Activated T-cell treated with anti-CD3 and anti-CD28 coated beads, Interleukin-2, amount 50 U/mL, for 1 hour (primary cell): ENCODE measurements at places on chromosomes 13 and 19.

- no peak for DNase-seq
Observed at GRCh38 chr13:105395041-105395440, 1140.4 kb downstream of the EFNB2 start.

GRCh38 chr13:100382785-100383184, 205.8 kb downstream of the GGACT start:
- DNase-seq: no peak

DNA sequence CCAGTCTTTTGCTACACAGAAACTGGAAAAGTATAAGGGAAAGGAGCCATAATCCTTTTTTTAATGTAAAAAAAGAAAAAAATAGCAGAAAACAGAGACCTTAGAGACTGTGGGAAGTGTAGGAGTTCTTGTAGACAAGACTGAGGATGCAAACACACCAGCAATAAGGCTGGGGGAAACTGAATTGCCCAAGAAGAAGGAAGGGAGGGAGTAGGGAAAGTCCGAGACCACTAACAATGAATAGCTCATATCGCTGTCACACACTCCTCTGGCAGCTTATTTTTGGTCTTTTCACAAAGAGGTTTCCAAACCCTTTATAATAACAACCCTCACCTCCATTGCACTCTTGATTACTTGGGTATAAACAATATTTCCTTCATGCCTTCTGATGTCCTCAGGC, 952.0 kb downstream of the SLITRK5 start:
- DNase-seq: no peak

GRCh38 chr13:75861786-75862185, 225.7 kb downstream of the LMO7 start:
- no peak for DNase-seq

- DNase-seq: no peak
Observed at GRCh38 chr19:10005632-10006334, 4.5 kb downstream of the COL5A3 start.
